Keratinocyte (primary cell): ENCODE measurements at places on chromosomes 1 and 21.
A peak's percentile ranks its signal among the peaks of the same experiment; 100 is the strongest.

GRCh38 chr1:223695941-223696340 is 16.4 kb upstream of the CAPN2 start:
- no peak for DNase-seq

GRCh38 chr1:221251580-221251979 is 372.3 kb downstream of the HLX start:
- DNase-seq, result no peak

DNA sequence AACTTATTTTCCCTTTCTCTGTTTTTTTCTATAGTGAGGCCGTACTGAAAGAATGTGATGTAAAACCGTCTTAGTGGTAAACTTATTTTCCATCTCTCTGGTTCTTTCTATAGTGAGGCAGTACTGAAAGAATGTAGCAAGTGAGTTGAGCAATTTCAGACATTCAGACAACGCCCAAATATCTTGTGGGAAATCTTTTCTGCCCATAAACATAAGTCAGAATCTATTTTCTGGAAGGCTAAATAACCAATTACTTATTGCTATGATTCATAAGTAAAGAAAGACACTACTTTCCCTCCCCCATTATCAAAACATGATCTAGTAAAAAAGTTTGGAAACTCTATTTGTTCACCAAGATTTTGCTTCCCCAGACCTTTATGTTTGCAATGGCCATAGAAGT is 18.8 kb upstream of the SCCPDH start:
- peak; percentile 26 for DNase-seq

DNA sequence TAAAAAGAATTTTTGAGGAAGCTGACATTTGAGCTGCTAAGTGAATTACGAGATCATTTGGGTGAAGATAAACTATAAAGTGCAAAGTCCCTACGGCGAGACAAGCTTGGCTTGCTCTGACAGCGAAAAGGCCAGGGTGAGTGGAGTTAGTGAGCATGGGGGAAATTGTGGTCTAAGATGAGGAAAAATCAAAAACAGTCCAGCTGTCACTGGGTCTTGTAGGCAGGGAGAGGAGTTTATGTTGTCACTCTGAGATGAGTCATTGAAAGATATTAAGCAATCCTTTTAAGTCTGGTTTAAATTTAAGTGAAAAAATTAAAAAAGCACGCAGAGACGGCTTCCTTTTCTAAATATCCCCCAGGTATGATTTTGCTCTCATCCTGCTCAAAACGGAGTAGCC is 601.9 kb downstream of the MRPL39 start:
- no peak for DNase-seq

DNA sequence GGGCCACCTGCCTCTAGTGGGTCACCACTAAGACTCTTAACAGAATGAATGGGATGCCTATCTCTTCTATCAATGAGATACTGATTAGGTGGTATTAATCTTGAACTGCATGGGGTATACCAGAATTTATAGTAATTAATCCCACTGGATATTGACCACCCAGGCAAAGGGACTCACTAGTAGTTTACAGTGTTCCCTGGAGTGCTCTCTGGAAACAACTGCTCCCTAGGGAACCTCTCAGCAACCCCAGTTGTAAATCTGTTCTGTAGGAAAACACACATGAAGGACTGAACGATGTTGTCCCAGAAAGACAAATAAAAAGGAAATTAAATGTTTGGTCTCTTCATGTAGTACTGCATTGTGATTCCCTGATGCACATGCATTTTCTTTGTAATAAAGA is 430.5 kb downstream of the HLX start:
- no peak for DNase-seq

DNA sequence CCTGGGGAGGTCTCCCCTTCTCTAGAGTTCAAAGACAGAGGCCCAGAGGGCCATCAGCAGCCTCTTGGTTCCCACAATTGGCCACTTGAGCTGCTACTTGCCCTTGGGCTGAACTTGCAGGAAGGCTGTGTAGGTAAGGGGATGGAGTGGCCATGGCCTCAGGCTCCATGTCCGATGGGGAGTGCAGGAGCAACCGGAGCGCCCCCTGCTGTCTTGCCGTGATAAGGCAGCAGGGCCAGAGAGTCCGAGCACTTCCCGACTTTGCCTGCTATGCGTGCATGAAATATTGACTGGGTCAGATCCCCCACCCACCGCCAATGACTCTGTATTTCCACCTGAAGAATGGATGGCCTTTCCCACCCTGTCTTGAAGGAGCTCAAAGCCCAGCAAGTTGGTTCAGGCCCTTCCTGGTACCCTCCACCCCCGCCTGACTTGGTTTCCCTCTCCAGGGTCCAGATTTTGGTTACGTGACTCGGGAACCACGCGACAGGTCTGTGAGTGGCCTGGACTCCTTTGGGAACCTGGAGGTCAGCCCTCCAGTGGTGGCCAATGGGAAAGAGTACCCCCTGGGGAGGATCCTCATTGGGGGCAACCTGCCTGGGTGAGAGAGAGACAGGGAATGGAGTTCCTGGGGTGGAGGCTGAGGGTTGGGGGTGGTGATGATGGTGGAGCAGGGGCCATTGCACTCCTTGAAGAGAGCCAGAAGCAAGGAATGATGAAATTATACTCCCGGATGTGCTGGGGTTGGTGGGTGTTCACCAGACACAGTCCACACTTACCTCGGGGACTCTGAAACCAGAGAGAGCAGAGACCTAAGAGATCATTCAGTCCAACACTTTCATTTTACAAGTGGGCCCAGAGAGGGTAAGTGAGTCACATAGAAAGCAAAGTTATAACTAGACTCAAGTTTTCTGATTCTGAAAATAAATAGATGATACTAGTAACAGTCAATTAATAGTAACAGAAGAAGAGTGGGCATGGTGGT is 25.6 kb downstream of the PADI3 start:
- DNase-seq, result no peak

DNA sequence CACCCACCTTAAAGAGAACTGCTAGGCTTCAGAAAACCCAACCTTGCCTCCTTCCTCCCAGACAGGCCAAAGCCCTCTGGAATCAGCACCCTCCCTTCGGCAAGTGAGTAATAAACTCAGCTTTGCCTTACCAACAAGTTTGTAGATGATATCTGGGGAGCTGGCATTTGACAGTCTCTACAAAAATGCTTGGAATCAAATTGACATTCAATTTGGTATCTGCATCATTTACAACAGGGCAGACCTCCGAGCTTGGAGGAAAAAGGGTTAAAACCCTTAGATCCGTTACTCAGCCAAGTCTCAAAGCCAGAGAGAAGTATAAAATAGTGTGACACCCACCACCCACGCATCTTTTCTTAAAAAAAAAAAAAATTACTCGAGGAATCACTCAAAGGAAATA is 149.3 kb upstream of the EDN2 start:
- DNase-seq, result no peak

DNA sequence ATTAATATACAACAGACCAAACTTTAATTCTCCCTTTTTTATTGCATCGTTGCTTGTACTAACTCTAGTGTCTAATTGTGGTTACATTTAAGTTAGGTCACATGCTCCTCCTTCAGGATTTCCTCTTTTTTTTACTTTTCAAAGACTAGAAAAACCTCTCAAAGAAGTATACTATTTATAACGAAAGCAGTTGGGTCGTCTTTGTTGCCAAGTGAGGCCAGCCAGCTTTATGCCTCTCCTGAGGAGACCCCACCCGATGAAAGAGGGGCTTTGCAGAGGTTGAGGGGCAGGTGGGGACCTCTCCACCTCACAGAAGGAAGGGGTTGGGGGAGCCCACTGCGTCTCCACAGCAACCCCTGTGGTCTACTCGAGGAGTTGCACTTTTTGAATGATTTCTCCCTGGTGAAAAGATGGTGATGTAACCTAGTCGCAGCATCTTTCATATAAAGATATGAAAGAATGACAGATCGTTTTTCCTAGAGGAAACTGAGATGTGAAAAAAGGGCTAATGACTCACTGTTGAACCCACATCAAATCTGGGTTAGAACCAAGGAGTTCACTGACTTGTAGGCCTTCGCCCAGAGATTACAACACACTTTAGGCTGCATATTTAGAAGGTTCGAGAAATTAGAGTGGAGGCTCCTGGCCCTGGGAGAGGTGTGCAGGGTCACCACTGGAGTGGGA is 6.4 kb downstream of the TGFB2 start:
- DNase-seq, result no peak

GRCh38 chr1:54803761-54804470 is 2.8 kb upstream of the TTC22 start:
- no peak for DNase-seq

GRCh38 chr1:225155555-225155954 is 226.1 kb downstream of the DNAH14 start:
- no peak for DNase-seq

GRCh38 chr1:184296466-184297243 is 90.2 kb upstream of the C1orf21 start:
- DNase-seq, result no peak

GRCh38 chr21:44571844-44572782 is 1.4 kb upstream of the KRTAP10-4 start:
- DNase-seq, result no peak

- no peak for DNase-seq
These were observed 7.0 kb downstream of the ADAMTSL4 start for GRCh38 chr1:150555971-150556865.

- no peak for DNase-seq
These were observed 84.9 kb upstream of the KCNK2 start for GRCh38 chr1:214997685-214998084.

DNA sequence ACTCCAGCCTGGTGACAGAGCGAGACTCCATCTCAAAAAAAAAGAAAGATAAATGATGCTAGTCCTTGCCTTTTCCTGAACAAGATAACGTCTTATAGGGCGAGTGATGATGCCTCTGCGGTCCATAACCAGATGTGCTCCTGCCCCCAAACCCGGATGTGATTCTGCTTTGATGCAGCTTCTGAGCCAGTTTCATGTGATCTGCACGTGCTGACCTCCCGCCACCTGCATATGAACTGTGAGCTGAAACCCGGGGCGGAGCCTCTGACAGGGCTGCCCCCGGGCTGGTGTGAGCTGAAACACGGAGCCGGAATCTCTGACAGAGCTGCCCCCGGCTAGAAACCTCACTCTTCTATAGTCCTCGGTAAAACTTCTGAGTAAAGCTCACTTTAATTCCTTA is 1.3 kb downstream of the KRTAP12-4 start:
- DNase-seq, result no peak

DNA sequence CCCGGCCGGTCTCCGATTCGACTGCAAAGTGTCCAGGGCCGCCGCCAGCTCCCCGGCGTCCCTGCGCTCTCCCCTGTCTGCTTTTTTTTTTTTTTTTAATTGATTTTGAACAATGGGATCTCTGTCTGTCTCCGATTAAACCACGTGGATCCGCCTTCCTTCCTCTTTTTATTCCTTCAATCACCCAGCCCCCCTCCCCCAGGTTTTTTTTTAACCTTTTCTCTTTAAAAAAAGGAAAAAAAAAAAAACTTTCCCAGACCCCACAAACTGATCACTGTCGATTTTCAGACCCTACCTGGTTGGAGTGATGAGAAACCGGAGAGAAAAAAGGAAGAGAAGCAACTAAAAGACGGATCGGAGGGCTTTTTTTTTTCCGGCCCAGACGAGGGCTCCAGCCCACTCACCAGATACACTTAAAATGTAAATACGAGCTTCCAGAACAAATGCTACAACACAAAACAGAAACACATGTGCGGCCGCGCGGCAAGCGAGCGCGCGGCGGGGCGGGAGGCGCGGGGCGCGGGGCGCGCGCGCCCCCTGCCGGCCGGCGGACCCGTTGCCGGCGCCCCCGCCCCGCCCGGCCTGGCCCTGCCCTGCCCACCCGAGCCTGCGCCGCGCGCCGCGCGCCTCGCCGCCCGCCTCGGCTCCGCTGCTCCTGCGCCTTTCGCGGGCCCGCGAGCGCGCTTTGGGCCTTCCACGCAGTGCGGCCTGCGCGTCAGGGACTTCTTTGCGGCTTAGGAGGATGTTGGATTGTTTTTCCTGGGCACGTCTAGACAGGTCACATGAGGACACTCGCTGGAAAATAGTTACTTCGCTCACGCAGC is at the start of gene RCC2:
TSS of gene RCC2 (minus strand) at position 428 of the 824 bp plus-strand sequence. CDS start 1,163 bp downstream, outside the sequence.
- peak; percentile 78 for DNase-seq

DNA sequence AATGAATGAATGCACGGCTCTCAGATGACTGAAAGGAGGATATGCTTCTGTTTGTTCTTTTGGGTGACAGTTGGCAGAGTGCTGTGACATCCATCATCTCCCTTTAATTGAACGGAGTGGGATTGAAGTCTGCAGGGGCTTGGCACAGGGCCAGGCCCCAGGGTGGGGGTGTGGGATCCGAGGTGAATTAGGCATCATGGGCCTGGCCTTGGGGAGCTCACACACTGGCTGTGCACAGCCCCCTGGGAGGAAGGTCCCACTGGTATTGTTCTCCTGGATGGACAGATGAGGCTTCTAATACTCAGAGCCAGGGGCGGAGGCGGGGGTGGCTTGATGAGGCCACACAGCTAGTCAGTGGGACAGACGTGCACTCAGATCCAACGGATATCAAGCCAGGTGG is 19.3 kb downstream of the EPHB2 start:
- DNase-seq, result no peak

GRCh38 chr1:55033265-55033614 is 6.1 kb upstream of the PCSK9 start:
- DNase-seq, result no peak

- DNase-seq, result no peak
These were observed 69.7 kb downstream of the RUNX1 start for GRCh38 chr21:34979383-34979782.

DNA sequence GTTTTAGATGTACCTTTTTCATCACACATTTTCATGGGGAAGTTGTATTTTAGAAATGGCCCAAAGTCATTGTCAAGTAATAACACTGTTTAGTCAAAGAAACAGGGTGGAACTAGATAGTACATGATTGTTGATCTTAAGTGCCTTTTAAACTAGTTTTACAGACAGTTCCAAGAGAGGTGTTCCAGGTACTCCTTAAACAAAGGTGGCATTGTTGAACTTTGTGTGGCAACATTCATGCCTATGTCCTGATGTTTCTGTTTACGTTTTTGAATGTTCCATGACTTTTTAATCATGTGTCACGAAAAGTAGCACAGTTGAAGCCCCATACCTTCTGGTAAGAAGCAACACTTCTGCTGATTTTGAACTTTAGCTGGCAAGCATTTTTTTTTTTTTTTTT is 9.1 kb upstream of the SH3D21 start:
- DNase-seq, result no peak

GRCh38 chr1:28028873-28029654 is 59.3 kb downstream of the EYA3 start:
- DNase-seq, result no peak

DNA sequence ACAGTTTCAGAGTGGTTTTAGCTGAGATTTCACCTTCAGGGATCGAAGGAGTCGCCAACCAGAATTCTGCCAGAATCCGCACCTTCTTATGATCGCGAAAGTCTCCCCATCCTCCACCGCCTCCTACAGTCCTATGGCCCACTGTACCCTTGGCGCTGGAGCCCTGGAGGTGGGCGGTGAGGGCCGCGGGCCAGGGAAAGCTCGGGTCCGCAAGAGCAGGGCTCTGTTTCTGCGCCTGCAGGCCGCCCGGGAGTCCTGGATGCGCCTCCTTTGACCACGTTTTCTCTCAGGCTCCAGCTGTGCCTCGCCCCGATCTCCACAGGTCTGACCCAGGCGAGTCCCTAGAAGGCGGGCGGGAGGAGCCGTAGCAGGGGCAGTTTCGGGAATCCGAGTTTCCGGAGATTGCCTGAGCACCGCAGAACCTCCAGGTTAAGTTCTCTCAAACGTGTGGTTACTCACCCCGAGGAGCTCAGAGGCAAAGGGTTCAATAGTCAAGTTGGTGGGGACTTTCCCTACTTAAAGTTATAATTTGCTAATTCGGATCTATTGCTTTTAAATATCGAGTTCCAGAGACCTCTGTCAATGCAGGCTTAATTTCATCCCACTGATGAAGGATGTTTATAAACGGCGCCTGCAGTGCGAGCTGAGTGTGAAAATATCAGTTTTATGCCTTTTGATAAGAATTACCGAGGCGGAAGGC is 3.2 kb upstream of the LHX8 start:
- DNase-seq, result no peak
